ENCODE measurements at places on chromosomes 2 and 18.
A peak's percentile ranks its signal among the peaks of the same experiment; 100 is the strongest.

DNA sequence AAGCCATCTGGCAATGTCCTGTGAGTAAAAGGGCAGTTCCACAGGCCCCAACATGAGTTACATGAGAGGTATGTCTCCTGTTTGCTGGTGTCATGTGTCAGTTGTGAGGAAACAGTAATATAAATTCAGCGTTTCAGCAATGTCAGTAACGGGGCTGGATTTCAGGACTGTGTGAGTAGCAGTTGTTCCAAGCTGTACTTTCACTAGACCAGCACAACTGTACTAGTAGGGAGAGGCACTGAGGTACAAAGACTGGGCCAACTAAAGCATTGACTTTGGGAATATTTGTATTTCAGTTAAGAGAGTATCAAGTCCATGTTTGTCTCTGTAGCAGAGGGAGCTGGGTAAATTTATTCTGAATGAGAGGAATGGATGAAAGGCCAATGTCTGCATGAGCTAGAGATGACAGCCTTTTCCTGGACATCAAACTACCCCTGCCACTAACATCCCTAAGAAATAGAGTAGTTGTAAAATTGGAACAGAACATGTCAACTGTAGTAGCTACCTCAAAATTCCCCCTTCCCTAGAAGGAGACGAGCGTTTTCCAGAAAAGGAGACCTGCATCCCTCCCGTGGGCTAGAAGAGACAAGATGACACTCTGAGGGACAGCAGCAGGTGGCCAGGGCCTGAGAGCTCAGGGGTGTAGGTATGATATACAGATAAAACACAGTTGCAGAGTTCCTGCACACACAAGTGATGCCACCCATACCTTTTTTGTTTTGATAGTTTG lies 24.4 kb downstream of the EIF4E2 start:
- no peak for DNase-seq

DNA sequence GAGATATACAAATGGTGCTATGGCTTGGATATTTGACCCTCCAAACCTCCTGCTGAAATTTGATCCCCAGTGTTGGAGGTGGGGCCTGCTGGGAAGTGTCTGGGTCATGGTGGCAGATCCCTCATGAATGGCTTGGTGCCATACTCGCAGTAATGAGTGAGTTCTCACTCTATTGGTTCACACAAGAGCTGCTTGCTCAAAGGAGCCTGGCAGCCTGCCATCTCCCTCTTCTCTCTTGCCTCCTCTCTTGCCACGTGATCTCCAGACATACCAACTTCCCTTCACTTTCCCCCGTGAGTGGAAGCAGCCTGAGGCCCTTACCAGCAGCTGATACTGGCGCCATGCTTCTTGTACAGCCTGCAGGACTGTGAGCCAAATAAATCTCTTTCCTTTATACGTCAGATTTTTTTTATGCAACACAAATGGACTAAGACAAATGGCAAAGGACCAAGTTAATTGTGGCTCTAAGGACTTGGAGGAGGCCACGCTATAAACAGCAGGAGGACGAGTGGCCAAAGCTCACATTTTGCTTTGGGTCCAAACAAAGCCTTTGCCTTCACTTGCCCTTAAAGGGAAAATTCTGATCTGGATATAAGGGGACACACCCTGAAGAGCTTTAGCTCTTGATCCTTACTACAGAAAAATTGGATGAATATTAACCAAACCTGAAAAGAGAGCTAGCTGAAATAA lies 214.7 kb downstream of the SS18 start:
- DNase-seq = no peak

GRCh38 chr2:37674946-37675345 lies 3.5 kb upstream of the CDC42EP3 start:
- no peak for DNase-seq

GRCh38 chr2:190270298-190270697 lies 49.3 kb downstream of the HIBCH start:
- no peak for DNase-seq

- DNase-seq = no peak
Measured at GRCh38 chr2:145751155-145751554, 1231.2 kb upstream of the ZEB2 start.

- DNase-seq = no peak
Measured at GRCh38 chr2:76316691-76317090, 606.0 kb upstream of the GCFC2 start.

GRCh38 chr2:133760376-133760775 lies 192.1 kb upstream of the NCKAP5 start:
- peak; percentile 39 for DNase-seq

DNA sequence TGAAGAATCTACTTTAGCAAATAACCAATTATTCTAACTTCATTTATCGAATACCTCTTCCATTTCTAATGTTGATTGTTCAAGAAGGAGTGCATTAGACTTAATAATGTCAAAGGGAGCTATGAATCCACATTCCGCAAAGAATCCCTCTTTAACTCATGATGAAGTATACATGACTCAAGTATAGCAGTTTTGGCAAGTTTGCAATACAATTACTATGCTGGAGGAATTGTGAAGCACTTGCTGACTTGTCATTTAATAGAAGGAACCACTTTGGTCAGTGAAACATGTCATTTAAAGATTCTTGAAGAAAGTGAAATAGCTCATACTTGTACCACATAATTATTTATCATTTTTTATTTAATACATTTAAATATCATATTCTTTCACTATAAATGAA lies 125.1 kb downstream of the SLC39A10 start:
- no peak for DNase-seq

DNA sequence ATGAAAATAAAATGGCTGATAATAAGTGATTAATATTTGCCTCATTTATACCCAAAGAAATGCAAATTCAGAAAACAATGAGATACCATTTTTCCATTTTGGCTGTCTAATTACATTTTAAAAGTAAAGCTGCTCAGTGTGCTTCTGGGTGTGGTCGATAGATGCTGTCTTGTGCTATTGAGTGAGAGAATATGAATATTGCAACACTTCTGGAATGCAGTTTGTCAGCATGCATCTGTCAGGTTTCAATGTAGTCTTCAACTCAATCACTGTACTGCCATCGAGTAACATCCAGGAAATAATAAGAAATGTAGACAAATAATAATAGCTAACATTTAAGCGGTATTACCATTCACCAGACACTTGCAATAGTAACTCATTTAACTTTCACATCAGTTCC lies 3.9 kb downstream of the IL18R1 start:
- no peak for DNase-seq

GRCh38 chr2:37295469-37296073 lies 29.1 kb downstream of the PRKD3 start:
- DNase-seq = no peak

- peak; percentile 62 for DNase-seq
Measured at GRCh38 chr2:233413559-233414272, 59.4 kb downstream of the DGKD start.

GRCh38 chr2:1487758-1488157 lies 74.5 kb downstream of the TPO start:
- no peak for DNase-seq

DNA sequence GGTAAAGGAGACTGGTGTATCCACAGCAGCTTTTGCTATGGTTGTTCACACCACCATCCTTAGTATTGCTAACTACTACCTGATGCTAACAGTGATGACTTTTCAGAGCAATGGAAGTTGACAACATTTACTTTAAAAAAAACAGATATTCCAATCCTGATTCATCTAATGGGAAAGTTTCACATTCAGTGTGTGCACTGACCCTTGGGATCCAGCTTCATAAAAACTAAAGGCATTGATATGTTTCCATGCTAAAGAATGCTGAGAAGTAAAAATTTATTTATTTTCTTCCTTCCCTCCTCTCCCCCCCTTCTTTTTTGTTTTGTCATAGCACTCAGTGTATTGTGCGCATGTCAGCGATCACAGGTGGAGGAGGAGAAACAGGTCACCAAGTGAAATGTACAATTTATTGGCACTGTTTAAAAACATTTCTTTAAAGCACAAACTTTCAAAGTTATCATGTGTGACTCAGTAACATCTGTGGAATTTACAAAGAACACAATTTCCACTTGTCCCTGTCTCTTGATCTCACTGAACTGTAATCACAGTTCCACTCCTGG lies 229.9 kb downstream of the ALK start:
- no peak for DNase-seq

DNA sequence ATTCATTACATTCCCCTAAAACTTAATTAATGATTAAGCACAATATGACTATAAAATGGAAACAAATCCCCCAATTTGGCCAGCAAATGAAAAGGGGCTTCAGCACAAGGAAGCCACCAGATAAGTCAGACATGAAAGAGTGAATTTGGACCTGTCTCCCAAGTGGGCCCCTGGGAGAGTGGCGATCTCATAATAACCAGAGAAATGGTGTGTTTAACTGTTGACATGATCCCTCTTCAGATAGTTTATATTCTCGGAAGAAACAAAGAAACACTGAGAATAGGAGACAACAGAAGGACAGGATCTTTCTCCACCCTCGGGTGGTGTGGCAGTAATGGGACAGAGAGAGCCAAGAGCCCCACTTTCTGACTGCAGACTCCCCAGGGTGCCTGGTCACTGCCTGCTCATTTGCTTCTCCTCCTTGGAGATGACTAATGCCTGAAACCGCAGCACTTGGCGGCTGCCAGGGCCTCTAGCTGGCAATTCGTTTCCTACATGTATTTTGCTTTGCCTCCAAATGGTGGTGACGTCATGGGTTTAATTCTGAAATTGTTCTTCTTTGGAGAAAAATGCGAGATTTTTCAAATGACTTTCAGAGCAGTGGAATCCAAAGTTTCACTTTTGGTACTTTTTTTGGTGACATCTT lies 46.4 kb upstream of the SPP2 start:
- peak; percentile 55 for DNase-seq

- no peak for DNase-seq
Measured at GRCh38 chr2:135657806-135658582, 83.7 kb upstream of the UBXN4 start.
